ENCODE measurements at places on chromosomes 2 and 18.
A peak's percentile ranks its signal among the peaks of the same experiment; 100 is the strongest.

DNA sequence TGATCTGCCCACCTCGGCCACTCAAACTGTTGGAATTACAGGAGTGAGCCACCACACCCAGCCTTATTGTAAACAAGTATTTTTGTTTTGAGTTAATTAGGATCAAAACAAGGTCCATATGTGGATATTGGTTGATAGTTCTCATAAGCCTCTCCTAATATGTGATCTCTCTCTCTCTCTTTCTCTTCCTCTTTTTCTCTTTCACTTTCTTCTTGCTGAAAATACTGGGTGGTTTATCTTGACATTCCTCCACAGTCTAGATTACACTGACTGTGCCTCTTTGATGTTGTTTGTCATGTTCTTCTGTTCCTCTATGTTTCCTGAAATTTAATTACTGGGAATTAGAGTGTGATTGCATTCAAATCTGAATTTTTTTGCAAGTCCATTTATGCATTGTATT lies 547.5 kb upstream of the NRXN1 start:
- DNase-seq, result no peak

- DNase-seq, result no peak
Observed at GRCh38 chr2:98829581-98830270, 98.8 kb upstream of the MGAT4A start.

DNA sequence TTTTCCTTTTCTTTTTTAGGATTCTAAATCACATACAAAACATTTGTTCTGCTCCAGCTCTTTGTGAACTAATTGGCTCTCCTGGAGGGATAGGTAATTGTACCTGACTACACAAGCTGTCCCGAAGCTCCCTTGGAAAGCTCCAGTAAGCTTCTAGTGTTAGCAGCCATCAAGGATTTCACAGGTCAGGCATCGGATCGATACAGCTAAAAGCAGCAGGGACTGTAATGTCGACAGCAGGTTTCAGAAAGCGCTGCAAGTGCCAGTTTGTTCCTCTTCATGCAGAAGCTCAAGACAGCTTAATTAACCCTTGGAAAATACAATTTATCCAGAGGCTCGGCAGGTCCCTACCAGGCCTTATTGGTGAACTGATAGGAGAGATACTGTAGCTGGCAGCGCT lies 87.2 kb upstream of the VRK2 start:
- no peak for DNase-seq

- DNase-seq, result no peak
Observed at GRCh38 chr18:2423761-2424160, 147.5 kb downstream of the METTL4 start.

GRCh38 chr18:4391859-4392258 lies 63.2 kb downstream of the DLGAP1 start:
- no peak for DNase-seq

GRCh38 chr2:178317811-178318210 lies 123.5 kb downstream of the OSBPL6 start:
- DNase-seq, result peak; percentile 6
